ENCODE measurements at places on chromosomes 4 and X.
A peak's percentile ranks its signal among the peaks of the same experiment; 100 is the strongest.

GRCh38 chr4:2248044-2248780, 6.3 kb upstream of the HAUS3 start:
- DNase-seq: no peak

DNA sequence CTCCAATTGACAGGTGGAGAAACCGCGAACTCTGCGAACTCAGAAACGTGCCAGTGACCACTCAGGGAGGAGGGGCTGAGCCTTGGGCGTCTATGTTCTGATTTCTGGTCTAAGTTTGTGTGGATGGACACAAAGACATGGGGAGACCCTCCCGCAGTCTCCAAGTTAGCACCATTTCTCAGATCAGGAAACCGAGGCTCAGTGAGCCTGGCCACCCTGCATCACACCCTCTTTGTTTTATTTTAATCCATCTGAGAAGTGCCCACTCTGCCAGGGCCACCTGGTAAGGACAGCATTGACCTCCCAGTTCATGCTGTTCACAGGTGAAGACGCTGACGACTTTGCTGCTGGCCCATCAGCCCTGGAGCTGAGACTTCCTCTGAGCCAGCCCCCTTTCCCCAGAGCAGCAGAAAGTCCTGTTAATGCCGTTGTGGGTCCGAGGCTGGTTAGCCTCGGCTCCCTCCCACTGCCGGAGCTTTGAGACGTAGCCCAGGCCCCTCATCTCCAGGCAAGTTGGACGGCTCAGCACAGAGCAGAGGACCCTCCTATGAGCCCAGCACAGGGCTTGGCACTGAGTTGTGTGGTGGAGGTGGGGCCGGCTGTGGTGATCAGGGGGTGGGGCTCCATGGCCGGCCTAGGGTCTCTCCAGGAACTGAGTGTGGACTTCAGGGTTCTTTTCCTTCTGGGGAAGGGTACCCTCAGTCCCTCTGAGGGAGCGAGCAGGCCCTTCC, 43.7 kb downstream of the PSAPL1 start:
- DNase-seq: no peak

GRCh38 chr4:124631760-124632159, 80.8 kb downstream of the ANKRD50 start:
- no peak for DNase-seq

DNA sequence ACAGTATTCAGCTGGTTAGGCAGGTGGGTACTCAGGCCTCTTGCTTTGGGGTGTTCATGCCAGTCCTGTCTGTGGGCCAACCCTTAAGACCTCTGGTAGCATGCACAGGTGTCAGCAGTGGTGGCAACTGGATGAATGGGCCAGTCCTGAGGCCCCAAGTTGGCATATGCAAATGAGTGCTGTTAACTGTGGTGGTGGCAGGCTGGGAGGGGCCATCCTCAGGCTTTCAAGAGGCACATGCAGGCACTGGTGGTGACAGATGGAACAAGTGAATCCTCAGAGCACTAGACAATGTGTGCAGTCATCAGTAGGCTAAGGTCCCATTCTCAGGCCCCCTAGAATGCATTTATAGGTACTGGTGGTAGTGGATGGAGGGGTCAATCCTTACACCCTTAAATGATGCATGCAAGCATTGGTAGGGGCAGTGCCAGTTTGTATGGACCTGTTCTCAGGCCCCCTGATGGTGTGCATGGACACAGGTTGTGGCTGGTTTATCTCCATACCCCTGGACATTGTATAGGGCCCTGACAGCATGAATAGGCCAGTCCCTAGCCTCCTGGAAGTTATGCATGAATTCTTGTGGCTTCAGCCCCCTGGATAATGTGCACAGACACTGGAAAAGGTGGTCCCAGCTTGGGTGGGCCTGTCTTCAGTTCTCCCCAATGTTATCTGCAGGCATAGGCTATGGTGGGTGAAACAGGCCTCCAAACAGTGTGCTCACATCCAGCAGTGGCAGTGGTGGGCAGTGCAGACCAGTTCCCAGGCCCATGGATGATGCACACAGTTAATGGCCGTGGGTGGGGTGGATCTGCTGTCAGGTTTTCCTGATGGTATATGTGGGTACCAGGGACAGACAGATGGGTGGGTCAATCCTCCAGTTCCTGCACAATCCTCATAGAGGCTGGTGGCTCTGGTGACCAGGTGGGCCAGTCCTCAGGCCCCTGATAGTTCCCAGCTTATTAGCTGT, 24.7 kb downstream of the TECRL start:
- no peak for DNase-seq

DNA sequence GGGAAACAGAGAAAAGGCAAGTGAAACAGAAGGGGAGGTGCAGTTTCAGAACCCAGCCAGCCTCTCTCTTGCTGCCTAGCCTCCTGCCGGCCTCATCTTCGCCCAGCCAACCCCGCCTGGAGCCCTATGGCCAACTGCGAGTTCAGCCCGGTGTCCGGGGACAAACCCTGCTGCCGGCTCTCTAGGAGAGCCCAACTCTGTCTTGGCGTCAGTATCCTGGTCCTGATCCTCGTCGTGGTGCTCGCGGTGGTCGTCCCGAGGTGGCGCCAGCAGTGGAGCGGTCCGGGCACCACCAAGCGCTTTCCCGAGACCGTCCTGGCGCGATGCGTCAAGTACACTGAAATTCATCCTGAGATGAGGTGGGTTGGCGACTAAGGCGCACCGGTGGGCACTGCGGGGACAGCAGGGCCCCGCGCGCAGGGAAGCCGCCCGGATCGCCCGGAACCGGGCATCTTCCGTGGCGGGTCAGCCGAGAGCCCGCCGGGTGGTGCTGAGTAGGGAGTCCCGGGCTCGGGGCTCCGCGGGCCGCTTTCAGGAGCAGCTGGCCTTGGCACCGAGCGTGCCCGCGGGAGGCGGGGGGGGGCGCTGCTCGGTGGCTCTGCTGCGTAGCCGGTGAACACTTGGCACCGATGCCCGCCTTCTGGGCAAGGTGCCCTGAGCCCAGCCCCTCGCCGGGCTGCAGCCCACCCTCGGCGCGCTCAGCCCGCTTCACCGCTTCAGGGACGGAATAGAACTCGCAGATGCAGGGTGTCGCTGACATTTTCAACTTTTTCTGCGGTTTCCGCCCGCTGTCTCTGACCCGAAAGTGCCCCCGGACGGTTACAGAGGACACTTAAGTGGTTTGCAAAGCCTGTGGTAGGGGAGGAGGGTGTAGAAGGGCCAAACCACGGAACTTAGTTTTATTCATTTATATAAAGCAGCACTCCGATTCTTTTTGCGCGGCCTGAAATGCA, at the start of gene CD38:
Gene CD38, plus strand, starts transcription at position 40 of the 953 bp plus-strand sequence. Its CDS starts 87 bp downstream, at position 127.
- DNase-seq: peak; percentile 37

DNA sequence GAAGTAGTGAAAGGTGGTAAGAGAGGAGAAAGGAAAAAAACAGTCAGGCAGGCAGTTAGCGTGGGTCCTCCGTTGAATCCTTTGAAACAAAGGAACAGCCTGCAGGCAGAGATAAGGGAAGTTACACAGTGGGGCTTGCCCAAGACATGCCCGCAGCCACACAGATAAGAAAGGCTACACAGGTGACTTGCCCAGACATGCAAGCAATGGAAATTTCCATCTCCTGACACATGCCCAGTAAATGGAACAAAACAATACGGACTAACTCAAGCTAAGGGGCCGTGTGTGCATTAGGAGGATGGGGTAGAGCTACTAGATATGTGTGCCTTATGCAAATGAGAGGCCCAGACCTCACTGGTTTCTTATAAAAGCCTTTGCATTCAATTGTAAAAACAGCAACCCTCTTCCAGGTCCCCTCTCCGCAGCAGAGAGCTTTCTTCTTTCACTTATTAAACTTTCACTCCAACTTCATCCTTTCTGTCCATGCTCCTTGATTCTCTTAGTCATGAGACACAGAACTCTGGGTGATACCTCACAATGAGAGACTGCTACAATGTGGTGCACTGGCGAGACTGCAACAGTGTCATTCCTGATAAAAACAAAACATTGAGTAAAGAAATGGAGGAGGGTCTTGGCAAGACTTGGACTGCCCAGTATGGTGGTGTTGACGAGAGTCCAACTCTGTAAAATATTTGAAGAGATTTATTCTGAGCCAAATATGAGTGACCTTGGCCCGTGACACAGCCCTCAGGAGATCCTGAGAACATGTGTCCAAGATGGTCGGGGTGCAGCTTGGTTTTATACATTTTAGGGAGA, 997.4 kb upstream of the PRKX start:
- DNase-seq: no peak

DNA sequence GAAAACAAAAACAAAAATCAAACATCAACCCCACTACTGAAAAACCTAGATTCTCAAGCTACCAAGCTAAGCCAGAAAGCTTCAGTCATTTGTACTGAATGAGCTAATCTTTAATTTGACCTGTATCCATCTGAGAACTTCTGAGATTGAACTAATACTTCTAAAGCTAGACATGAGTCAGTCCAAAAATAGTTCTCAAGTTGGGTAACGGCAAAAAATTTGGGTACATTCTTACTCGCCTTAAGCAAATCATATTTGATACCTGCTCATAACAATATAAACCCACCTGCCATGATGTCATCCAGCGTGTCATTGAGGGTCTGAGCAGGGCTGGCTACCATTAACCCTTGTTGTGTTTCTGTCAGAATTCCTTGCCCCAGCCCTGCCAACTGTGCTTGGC, 69.7 kb upstream of the COX18 start:
- DNase-seq: no peak

- no peak for DNase-seq
Measured at GRCh38 chrX:133482056-133482952, 67.0 kb upstream of the GPC4 start.
